ENCODE measurements at places on chromosomes 7 and 10.

GRCh38 chr10:48608976-48609375 lies 4.1 kb upstream of the ARHGAP22 start:
- DNase-seq, result no peak

DNA sequence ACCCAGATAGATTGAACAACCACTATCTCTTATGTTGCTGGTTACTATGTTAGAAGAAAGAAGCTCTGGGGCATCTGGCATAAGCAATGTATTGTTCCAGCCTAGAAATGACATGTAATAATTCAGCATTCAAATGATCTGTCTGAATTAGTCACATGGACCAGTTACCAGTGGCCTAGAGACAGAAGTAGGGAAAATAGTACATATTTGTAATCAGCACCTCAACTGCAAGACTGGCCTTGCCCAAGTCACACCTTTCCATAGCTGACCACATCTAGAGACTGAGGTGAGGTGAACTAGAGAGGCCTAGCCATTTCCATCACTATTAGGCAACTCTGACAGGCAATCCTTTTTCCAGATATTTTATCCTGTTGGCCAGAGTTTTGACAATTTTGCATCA lies 315.6 kb upstream of the KCND2 start:
- DNase-seq, result no peak

DNA sequence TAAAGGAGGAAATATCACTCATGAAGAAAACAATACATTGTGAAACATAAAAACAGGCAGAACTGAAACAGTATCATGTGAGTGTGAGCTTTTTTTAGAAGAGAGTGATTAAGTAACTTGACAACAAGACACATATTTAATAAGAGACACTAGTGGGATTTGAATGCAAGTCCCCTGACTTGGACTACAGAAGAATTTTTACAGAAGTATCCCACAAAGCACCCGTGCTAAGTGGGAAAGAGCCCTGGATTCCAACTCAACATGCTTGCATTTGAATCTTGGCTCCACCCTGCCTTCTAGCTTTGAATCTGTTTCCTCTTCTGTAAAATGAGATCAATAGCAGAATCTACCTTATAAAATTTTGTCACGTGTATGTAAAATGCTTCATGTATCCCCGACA lies 166.2 kb downstream of the ZNF365 start:
- DNase-seq, result no peak

- DNase-seq, result no peak
Observed at GRCh38 chr7:155792315-155792960, 19.8 kb downstream of the SHH start.
